ENCODE measurements at places on chromosomes 3 and 15. TPM values are rescaled to one million over a fixed set of nuclear protein-coding genes. Genes with fewer than 3 reads are reported as not detected.

Gene CHRNB4
- not detected for total RNA-seq

Gene ALPK3
- 0.78 TPM for total RNA-seq

Gene WNT7A
- 14.5 TPM for total RNA-seq

- no peaks in the 10 kb centered on the region for H3K36me3 ChIP-seq
- H3K27ac ChIP-seq, result no peak overlapping the region
- DNase-seq, result no peak
- H3K4me1 ChIP-seq, result no peaks in the 10 kb centered on the region
These were observed 100.0 kb downstream of the IL12A start for GRCh38 chr3:160088492-160089137.

DNA sequence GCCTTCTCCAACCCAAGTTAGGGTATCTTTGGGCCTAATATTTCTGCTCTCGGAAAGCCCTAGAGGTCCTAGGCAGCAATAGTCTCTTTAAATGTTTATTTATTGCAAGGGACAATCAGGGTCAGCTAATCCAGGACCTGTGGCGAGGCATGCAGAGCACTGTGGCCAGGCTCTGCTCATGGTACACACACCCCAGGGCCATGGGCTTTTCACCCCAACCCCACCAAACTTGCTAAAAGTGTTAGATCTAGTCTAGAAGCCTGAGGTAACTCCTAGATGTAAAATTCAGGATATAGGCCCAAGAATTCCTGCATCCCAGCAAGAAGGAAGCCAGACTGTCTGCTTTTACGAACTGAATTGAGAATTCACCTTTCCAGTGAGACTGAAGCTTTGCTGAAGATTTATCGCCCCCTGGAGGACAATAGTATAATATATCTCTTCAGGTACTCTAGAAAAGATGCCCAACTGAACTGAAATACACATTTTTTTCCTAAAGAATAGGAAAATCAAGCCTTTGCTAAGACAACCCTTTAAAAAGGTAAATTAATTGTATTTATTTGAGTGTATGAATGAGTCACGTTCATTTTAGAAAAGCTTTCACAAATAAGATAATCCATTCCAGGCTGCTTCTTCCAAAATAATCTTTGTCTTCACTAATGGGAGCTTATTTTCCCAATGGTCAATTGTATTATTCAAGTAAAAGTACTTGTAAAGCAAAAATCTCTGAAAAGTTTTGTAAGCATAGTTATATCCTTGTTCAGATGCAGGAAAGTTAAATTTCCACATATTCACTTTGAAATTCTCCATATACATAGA, 89.8 kb downstream of the LRRC3B start:
- no peak for DNase-seq
- no peaks in the 10 kb centered on the region for H3K36me3 ChIP-seq
- no peak overlapping the region for H3K4me3 ChIP-seq
- peaks cover 21% of the 10 kb centered on the region for H3K27me3 ChIP-seq
- no peak overlapping the region for H3K27ac ChIP-seq

DNA sequence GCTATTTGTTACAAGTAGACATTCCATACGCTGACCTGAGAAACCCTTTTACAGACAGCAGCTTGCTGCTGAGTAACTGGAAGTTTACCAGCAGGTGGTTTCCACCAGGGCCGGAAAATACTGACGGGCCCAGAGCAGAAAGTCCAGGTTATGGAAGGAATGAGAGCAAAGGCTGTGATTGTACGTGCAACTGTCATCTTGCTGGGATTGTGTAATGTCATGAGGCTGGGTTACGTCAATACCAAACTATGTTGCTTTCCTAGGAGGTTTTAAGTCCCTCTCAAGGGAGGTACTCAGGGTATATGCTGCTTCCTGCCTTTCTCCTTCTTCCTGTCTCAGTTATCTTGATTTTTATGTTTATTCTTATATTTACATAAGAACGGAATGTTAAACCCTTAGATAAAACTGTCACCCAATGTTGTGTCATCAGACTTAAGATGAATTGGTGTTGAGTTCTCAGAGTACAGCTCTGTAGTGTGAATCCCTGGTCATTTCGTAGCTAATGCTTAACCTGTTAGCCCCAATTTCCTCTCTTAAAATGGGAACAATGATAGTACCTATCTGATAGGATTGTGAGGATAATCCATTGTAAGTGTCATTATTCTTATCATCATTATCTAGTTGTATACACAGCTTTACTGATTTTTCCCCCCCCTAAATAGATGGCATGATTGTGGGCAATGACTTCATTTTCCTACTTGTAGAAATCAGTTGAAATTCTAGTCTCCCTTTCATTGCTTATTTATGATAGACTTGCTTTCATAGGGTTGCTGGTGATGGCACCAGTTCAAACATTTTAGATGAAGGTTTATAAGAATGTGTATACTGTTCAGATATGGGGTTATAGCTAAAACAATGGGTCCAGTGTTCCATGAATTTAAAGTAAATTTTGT, 101.4 kb downstream of the FNDC3B start:
- no peak for DNase-seq
- no peak overlapping the region for H3K4me3 ChIP-seq
- H3K27ac ChIP-seq, result peak overlapping the region; percentile 24
- H3K27me3 ChIP-seq, result no peaks in the 10 kb centered on the region
- peaks cover 2% of the 10 kb centered on the region for H3K36me3 ChIP-seq
- H3K4me1 ChIP-seq, result peaks cover 31% of the 10 kb centered on the region

DNA sequence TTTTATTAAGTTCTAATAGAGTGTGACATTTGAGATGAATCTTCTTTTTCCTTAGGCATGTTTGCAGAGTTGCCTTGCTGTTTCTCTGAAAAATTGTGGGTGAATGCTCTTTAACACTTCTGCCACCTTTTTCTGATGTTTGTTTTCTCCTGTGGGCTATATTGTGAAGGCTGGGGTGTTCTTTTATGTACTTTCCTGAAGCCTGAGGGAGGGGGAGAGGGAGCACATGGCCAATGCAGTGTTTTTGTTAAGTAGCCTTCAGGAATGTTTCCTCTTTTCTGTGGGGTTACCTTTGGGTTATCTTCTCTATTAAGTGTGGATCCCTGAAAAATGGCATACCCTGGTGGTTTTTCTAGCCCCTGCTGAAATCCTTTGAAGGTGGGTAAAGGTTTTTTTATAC, 50.2 kb downstream of the CMC1 start:
- peaks cover 5% of the 10 kb centered on the region for H3K36me3 ChIP-seq
- no peak overlapping the region for H3K27ac ChIP-seq
- no peak for DNase-seq
- H3K4me3 ChIP-seq, result no peak overlapping the region
- no peaks in the 10 kb centered on the region for H3K27me3 ChIP-seq

DNA sequence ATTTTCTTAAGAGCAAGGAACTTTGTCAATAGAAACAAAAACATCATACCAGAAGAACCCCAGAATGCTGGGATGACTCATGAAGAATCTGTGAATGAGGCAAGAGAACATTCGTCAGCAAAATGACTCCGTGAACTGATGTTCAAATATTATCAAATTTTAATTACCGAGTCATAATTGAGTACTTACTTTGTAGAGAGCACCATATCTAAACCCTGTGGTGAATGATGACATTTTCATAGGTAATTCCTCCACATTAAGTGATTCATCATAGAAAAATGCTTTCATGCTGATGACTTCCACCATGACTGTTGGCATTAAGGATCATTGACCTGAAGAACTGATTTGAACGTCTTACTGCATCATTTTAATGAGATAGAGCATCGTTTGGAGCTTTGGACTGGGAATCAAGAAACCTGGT, 56.3 kb downstream of the PPARG start:
- DNase-seq, result no peak
- peaks cover 21% of the 10 kb centered on the region for H3K27me3 ChIP-seq
- H3K4me1 ChIP-seq, result peaks cover 8% of the 10 kb centered on the region
- no peaks in the 10 kb centered on the region for H3K36me3 ChIP-seq

GRCh38 chr3:99789011-99789721, 28.5 kb upstream of the CMSS1 start:
- H3K27me3 ChIP-seq, result peaks cover 22% of the 10 kb centered on the region
- no peak overlapping the region for H3K27ac ChIP-seq
- H3K36me3 ChIP-seq, result peaks cover under 1% of the 10 kb centered on the region
- DNase-seq, result no peak
- H3K4me1 ChIP-seq, result peaks cover 2% of the 10 kb centered on the region

DNA sequence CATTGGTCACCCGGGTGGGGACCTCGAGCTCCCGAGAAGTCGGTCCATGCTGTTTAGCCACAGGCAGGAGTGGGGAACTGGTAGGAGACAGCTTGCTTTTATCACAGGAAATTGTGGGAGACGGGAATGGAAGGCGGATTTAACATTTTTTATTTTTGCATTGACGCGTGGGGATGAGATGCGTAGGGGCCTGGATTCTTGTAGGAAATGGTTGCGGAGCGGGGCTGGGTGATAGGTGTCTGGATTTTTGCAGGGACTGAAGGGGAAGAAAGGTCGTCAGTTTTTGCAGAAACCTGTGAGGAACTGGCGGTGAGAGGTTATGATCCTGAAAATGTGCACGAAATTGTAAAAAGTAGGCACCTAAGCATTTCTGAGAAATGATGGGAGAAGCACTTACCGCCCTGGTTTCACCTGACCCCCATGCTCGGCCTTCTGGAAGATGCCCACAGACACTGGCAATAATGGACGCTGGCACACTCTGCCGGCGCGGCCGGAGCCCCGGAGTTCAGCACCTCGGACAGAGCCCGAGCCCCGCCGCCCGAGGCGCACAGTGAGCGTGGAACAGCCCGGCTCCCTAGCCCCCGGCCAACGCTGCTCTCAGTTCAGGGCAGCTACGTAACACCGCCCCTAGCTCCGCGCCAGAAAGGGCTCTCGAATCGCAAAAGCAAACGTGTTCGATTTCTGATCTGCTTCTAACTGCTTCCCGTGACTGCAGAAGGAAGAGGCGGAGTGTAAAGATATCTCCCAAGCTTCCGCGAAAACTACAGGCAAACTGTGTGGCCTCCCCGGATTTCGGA, 928 bp downstream of the ANKRD34C start:
- peak overlapping the region; percentile 49 for H3K4me3 ChIP-seq
- no peak overlapping the region for H3K27ac ChIP-seq
- peaks cover 42% of the 10 kb centered on the region for H3K27me3 ChIP-seq
- DNase-seq, result no peak

DNA sequence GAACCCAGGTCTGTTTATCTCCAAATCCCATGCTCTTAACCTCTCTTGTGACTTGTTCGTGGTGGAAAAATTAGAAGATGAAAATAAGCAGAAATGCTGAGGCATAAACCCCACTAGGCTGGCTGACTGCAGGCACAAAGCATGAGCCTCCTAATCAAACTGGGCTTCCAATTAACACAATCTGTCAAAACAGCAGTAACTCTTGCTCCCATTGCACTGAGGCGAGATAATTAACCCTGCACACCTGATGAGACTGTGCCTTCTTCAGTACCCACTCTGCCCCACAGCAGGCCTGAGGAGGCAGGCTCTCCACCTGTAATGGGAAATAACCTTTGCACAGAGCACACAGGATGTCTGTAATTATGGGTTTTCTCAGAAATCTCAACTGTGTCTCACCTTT, 284.4 kb upstream of the WNT5A start:
- no peaks in the 10 kb centered on the region for H3K4me1 ChIP-seq
- no peak overlapping the region for H3K4me3 ChIP-seq
- no peaks in the 10 kb centered on the region for H3K27me3 ChIP-seq
- DNase-seq, result no peak
- no peaks in the 10 kb centered on the region for H3K36me3 ChIP-seq

DNA sequence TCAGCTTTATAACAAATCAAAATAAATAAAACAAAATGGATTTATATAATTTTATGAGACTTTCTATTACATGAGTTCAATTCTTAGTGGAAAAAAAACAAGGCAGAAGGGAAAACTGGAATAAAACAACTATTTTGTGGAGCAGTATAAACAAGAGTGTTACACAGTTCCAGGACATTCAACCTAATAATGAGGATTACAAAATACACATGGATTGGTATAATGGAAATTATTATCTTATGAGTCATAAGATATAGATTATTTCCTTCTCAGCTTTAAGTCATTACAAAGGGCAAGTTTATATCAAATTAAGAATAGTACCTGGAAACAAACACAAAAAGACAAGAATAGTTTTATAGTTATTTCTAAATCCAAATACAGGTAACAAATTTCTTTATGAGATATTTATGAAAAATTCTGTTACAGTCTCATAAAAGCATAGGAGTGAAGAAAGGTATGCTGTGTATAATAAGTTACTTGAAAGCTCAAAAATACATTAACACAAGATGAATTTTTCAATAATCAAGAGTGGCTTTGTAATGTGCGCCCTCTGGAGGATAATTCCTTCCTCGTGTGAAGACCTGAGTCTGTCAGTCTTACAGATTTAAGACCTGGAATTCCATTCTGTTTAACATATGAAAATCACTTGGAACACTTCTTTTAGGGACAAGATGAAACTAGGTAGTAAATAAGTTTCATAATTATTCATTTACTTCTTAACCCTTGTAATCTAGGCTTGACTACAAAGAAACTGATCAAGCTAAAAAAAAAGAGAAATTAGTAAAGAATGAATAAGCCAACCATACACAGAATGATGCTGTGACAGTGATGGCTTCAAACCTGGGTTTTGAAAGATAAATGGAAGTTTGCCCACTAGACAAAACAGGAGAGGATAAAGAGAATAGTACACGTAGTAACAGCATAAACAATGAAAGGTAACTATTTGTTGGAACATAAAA, 9.5 kb downstream of the COPS2 start:
- H3K36me3 ChIP-seq, result peaks cover 13% of the 10 kb centered on the region
- H3K4me1 ChIP-seq, result peaks cover 32% of the 10 kb centered on the region
- no peak for DNase-seq
- no peaks in the 10 kb centered on the region for H3K27me3 ChIP-seq
- no peak overlapping the region for H3K4me3 ChIP-seq

DNA sequence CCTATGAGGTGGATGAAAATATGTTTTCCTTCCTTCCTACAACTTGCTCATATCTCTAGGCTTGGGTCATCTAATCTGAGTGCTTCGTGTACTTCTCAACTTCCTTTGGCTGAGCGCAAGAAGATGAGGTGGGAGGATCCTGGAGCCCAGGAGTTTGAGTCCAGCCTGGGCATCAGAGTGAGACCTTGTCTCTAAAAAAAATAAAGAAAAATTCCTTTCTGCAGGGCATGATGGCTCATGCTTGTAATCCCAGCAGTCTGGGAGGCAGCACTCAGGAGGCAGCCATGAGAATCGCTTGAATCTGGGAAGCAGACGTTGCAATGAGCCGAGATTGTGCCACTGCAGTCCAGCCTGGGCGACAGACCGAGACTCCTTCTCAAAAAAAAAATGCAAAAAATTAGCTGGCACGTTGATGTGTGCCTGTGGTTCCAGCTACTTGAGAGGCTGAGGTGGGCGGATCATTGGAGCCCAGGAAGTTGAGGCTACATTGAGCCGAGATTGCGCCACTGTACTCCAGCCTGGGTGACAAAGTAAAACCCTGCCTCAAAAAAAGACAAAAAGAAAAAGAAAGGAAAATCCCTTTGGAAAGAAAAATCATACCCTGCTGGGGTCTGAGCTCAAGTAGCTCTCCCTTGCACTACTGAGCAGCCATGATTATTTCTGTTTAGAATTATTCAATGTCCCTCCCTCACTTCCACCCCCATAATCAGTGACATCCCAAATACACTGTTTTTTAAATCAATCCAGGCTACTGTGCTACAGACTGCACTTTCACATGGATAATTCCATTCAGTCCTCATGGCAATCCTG, 28.0 kb upstream of the RAB11A start:
- no peak overlapping the region for H3K27ac ChIP-seq
- H3K36me3 ChIP-seq, result no peaks in the 10 kb centered on the region
- no peak overlapping the region for H3K4me3 ChIP-seq
- peaks cover 4% of the 10 kb centered on the region for H3K27me3 ChIP-seq
